Activated naive CD4-positive, alpha-beta T cell (primary cell): ENCODE measurements at places on chromosomes 16 and 17.

DNA sequence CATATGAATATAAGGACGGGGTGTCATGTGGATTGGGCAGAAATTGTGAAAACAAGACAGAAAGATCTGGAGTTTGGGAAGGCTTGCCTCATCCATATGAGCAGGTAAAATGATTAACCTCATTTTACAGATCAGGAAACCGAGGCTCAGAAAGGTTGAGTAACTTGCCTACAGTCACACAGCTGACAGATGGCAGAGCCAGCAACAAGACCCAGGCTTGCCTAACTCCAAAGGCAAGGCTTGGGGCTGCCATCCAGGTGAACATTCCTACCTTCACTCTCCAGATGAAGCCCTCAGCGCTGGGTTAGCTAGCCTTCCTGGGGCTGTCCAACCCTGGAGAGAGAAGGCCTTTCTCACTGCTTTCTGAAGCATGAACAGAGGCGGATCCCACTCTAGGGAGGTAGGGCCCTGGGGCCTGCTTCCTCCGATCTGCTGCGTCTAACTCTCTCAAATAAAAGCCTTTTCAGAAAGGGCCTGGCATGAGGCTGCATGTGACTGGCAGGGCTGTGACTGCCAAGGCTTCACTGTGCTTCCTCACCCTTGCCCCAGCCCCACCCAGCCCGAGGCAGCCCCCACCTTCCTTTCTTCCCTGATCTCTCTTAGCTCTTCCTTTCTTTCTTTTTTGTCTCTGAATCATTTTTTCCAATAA is 107.8 kb downstream of the GNAO1 start:
- no peak for DNase-seq

GRCh38 chr17:74712301-74712700 is 422 bp downstream of the CD300LF start:
- no peak for DNase-seq

GRCh38 chr16:83248735-83249463 is 558.9 kb upstream of the HSBP1 start:
- no peak for DNase-seq

- DNase-seq, result no peak
These were observed 50.6 kb downstream of the SPECC1 start for GRCh38 chr17:20059728-20060188.

GRCh38 chr16:4803401-4803844 is 990 bp upstream of the ROGDI start:
- DNase-seq, result no peak

DNA sequence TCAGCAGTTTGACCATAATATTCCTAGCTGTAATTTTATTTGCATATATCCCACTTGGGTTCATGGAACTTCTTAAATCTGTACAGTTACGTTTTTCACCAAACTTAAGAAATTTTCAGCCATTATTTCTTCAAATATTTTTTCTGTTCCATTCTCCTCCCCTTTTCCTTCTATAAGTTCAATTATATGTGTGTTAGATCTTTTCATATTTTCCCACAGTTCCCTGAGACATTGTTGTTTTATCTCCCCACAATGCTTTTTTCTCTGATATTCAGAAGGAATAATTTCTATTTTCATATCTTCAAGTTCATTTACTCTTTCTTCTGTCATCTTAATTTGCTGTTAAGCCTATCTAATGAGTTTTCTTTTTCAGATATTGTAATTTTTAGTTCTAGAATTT is 26.1 kb downstream of the IKZF3 start:
- DNase-seq, result no peak

GRCh38 chr17:77375917-77376651 is 235.3 kb downstream of the SEC14L1 start:
- no peak for DNase-seq

- no peak for DNase-seq
These were observed 9.0 kb downstream of the HAS3 start for GRCh38 chr16:69114346-69114975.

DNA sequence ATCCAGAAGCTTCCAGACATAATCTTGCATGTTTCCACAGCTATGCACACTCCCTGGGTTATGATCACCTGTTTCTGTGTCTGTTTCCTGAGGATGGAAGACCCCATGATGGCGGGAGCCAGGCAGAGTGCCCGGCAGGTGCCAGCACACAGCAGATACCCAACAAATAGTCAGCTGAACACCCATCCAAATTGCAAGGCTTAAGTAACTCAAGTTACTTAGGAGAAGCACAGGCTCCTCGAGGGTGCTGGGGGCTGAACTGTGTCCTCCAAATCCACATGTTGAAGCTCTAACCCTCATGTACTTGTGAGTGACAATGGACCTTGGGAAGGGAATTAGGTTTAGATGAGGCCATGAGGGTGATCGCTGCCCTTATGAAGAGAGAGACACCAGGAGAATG is 79.5 kb upstream of the DOC2B start:
- DNase-seq, result no peak
